AG20443 (cell line): ENCODE measurements at places on chromosomes 7 and 10.

- no peak for DNase-seq
Measured at GRCh38 chr10:103225939-103226338, 19.7 kb upstream of the RPEL1 start.

- no peak for DNase-seq
Measured at GRCh38 chr7:150980663-150981062, 2.5 kb upstream of the KCNH2 start.

- DNase-seq = no peak
Measured at GRCh38 chr7:48262606-48263310, 91.5 kb downstream of the ABCA13 start.

- DNase-seq = no peak
Measured at GRCh38 chr7:98202367-98203195, 8.7 kb upstream of the BHLHA15 start.

DNA sequence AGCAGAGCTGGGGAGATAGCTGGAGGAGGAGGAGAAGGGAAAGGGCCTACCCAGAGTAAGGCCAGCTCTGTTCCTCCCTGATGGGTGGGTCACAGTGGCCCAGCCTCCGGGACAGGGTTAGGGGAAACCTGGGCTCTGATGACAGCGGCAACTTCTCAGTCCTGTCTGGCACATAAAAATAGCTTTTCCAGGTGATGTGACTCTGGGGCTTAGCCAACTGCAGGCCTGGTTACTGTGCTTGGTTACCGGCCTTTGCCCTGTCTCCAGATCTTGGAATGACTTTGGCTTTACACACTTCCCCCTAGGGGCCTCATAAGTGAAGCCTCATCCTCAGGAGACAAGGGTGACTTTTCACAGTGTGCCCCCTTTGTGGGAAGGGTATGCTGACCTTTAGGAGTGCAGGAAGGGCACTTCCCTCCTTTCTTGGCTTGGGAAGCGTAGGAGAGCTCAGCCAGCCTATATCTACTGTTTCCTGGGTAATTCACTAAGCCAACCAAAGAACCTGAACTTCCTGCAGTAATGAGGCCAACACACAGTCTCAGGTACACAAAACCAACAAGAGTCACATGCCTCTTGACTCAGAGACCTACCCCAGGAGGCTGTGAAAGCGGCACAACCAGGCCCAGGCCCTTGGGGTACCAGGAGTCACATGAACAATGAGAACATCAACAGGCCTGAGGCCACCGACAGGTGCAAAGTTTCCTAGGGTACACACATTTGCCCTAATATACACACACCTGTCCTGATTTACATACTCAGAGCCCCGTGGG lies 11.7 kb upstream of the HILPDA start:
- DNase-seq = no peak

DNA sequence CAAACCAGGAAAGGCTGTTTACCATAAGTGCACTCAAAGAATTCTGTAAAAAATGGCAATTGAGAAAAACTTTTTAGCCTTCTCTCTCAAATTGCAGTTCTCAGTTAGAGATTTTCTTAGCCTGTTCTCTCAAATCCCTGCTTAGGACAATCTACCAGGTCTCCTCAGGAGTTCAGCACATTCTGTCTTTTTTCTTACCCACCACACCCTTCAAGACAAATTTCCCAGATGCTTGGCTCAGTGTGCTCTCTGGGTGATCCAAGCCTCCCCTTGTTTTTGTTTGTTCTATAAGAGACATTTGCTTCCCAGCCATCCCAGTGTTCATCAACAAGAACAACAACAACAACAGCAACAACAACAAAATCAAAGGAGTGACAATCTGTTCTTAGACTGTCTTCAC lies 87.3 kb downstream of the MACC1 start:
- DNase-seq = no peak

DNA sequence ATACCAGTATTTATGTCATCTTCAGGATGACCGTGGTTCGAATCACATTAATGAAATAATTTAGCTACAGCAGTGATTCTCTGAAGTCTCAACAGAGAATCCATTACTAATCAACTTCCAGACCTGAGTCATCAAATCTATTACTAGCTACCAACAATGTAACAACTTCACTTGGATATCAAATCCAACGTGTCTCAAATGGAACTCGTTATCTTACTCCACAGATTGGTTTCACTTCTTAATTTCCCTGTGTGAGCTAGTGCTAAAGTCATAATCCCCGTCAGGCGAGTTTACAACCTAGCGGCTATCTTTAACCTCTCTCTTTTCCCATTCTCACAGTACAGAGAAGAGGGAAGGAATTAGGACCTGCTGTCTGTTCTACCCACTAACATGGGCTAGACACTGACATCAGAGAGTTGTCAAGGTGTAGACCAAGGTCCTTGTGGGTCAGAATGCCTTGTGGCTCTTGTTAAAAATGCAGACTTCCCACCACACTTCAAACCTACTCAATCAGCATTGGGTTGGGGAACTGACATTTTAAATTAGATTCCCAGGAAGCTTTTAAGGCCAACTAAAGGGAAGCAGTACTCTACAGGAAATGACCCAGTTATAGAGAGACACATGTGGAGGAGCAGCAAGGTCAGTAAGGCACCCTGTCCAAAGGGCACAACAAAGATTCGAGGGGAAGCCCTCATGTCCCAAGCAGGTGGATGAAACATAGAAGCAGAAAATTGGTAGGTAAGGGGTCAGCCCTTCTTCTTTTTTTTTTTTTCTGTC lies 57.3 kb upstream of the GSAP start:
- DNase-seq = no peak

DNA sequence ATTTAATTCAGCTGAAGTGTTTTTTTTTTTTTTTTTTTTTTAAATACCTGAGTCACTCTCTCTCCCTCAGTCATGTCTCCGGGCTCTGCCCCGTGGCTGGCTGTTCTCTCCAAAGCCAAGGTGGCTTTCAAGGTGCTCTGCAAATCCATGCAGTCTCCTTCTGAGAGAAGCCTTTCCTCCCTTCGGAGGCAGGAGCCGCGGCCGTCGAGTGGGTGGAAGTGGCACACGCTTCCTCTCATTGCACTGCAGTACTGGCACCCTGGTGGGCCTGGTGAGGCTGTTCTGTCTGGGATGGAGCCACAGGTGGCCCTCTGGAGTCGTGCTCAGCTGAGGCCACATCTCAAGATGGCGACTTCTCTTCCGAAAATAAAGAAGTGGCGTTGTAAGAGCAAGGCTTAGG lies 221.8 kb downstream of the GLRX3 start:
- no peak for DNase-seq

GRCh38 chr7:138195151-138195571 lies 118.9 kb downstream of the AKR1D1 start:
- DNase-seq = no peak

GRCh38 chr10:80896076-80896475 lies 358.4 kb downstream of the SH2D4B start:
- DNase-seq = no peak

DNA sequence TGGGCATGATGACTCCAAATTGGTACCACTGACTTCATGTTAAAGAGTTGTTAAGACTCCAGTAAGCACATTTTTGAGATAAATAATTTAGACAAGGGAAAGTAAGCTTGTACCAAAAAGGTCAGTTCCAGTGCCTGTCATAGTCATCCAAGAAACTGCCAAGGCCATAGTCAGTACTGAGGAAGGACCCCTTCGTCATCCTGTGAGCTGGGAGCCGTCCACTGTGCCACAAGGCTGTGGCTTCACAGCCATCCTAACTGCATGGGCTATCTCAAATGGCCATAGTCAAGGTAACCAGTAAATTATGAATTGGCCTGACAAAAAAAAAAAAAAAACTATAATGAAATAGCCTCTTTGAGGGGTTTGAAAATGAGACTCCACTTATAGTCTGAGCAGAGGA lies 207.2 kb downstream of the C7orf25 start:
- DNase-seq = no peak

- DNase-seq = no peak
Measured at GRCh38 chr10:4535521-4535920, 290.5 kb upstream of the AKR1E2 start.

DNA sequence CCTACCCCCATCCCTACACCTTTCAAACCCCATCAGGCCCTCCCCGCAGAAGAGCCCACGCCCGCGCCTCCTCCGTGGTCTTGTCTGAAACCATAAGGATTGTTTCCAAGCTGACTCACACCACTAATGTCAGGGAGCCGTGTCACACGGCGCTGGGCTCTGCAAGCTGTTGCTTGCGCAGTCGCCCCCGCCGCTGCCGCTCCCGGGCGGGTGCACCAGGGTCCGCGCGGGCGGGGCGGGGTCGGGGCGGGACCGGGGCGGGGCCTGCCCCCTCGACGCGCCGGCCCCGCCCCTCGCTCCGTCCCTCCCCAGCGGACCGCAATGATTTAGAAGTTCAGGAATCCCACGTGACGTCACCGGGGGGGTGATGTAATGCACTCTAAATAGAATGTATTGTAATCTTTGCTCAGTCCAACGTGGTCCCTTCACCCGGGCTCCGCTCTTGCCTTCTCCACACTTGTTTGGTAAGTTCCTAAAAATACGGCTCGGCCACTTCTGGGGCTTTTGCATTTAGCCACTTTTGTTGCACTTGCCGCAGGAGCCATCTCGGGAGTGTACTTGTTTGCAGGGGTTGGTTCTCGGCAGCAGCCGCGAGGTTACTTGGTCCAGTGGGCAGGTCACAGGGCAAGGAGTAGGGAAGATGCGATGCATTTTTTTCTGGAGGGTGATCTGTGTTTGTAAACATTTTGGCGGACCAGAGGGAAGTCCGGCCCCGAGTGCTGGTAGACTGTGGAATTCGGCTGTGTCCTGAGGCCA lies 3.2 kb upstream of the CREB5 start:
- DNase-seq = peak; percentile 97

DNA sequence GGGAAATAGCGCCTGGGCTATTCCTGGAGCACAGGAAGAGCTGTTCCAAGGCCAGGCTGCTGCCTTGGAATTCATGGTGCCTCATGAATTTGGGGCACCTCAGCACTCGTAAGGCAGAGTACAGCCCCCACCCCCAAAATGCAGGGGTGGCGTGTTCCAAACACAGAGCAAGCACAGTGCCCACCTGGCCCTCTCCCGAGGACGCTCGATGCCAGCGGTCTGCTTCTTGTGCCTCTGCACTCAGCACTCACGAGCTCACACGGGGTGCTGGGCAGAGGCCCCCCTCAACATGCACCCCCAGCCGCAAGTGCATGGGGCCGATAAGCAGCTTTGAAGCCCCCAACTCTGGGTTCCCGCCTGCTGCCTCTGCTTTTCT lies 60.1 kb downstream of the ZRANB1 start:
- no peak for DNase-seq

GRCh38 chr7:48300301-48300700 lies 129.0 kb downstream of the ABCA13 start:
- DNase-seq = no peak

- no peak for DNase-seq
Measured at GRCh38 chr10:26840938-26841732, 19.6 kb downstream of the ABI1 start.

DNA sequence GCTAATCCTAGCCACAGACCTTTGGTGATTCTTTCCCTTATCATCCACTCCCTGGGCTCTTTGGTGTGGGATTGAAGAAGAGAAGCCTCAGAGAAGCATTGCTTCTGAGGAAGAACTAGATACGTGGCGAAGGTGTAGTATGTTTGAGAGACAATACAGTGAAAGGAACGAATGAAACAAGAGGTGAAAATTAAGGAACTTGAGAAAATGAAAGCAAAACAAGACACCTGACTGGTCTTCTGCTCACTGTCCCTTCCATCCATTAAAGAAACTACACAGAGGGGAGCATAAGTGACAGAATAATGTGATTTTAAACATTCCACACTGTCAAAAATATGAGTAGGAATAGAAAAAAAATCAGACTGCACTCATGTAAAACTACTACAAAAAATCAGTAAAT lies 219.6 kb upstream of the NPSR1 start:
- DNase-seq = no peak

- no peak for DNase-seq
Measured at GRCh38 chr7:84336766-84337165, 142.2 kb upstream of the SEMA3A start.

DNA sequence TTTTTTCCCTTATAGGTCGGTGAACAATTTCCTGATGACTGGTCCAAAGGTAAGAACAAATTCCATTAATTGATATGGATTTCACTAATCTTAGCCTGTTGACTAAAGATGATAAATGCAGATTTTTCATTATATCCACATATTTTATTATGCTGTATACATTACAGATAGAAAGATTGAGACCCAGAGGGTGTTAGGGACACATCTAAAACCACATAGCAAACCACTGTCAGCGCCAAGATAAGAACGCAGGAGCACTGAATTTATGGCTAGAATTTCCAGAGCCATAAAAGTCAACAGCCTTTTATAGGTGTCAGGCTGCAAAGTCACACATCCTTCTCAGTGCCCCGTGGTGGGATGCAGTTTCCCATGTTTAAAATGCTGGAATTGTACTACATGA lies 16.2 kb downstream of the WNT8B start:
- DNase-seq = no peak

GRCh38 chr7:23662124-23662983 lies 17.6 kb upstream of the FAM221A start:
- peak; percentile 33 for DNase-seq
